ENCODE measurements at places on chromosomes 6 and 20. TPM values are rescaled to one million over a fixed set of nuclear protein-coding genes. Genes with fewer than 3 reads are reported as not detected.

BTNL2 gene
- total RNA-seq: not detected

PPP1R16B gene
- total RNA-seq: 0.21 TPM

DDX43 gene
- 1.00 TPM for total RNA-seq

NHLRC1 gene
- total RNA-seq: 2.7 TPM

TCP11 gene
- total RNA-seq: under 0.01 TPM

KCNK16 gene
- not detected for total RNA-seq

ZSCAN23 gene
- 1.7 TPM for total RNA-seq

ZSCAN31 gene
- 64.0 TPM for total RNA-seq

HLA-DOB gene
- total RNA-seq: 1.0 TPM

RNF217 gene
- 52.5 TPM for total RNA-seq

EXOC2 gene
- 52.7 TPM for total RNA-seq

RHAG gene
- not detected for total RNA-seq

TRIM38 gene
- total RNA-seq: 8.6 TPM

TFAP2D gene
- total RNA-seq: not detected

SYNDIG1 gene
- total RNA-seq: not detected

OGFRL1 gene
- total RNA-seq: 10.6 TPM

EEF1A1 gene
- 43,167 TPM for total RNA-seq

SLC17A9 gene
- 0.28 TPM for total RNA-seq

C20orf202 gene
- total RNA-seq: under 0.01 TPM
